Cortex of kidney (tissue), 1 donor: ENCODE measurements at places on chromosomes 1 and 21.

GRCh38 chr1:199073166-199073565, 434.3 kb downstream of the PTPRC start:
- no peak for DNase-seq

GRCh38 chr1:18940303-18941020, 16.0 kb downstream of the IFFO2 start:
- DNase-seq = no peak

- no peak for DNase-seq
Measured at GRCh38 chr1:29591601-29592260, 355.4 kb downstream of the PTPRU start.

DNA sequence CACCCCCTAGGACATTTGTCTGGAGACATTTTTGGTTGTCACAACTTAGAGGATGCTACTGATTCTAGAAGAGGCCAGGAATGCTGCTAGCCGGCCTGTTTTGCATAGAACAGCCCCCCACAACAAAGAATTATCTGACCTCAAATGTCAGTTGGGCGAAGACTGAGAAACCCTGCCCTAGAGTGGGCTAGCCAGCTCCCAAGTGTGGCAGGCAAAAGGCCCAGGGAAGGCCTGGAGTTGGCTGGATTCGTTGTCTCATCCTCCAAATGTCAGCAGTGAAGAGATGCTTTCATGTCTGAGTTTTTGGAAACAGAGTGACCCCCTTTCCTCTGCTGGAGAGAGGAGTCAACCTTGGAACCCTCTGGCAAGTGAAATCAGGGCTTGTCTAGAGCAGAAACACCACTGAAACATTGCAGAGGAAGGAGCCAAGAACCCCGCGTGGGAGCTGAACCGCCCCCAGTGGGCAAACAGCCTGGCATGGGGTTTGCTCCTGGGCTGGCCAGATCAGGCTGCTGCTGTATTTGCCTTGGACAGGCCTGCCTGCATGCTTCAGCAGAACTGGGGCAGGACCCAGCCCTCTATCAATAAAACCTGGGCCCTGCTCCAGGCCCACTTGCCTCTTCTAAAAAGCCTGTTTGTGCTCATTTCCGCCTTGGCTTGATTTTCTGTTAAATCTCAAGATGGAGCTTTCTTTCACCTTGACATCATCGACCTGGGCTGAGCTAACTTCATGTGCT, 32.9 kb downstream of the RASSF5 start:
- no peak for DNase-seq

DNA sequence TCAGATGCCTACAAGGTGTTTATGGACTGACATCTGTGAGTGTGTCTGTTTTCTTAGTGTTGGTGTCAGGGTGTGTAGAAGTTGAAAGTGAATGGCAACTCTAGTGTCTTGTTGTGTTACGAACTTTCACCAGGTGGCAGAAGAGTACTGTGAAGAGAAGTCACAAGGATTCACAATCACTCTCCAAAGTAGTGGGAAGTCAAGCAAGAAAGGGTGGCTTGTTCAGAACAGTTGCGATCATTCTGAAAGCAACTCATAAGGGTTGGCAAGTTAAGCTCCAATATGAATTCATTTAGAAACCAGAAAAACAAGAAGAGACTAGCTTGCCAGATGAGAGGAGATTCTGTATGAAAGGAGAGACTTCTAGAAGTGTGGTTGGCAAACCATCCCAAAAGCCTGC, 86.1 kb downstream of the FASLG start:
- DNase-seq = no peak

DNA sequence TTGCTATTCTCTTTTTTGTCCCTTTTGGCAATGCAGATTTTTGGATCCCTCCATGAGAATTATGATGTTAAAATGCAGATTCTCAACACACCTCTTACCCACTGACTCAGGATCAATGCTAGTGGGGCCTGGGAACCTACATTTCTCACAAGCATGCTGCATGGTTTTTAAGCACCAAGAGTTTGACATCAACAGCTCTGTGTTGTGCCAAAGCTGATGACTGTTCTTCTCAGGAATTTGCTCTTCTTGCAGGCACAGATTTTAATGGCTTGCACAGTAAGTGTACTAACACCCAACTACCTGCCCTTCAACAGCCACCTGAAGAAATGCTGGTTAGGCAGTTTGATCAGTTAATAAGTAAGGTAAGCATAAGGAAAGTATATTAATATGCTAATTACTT, 468.7 kb downstream of the PTBP2 start:
- DNase-seq = no peak

- DNase-seq = no peak
Measured at GRCh38 chr1:62337706-62338631, 18.7 kb upstream of the KANK4 start.

GRCh38 chr1:113545210-113545609, 154.9 kb downstream of the MAGI3 start:
- no peak for DNase-seq

- no peak for DNase-seq
Measured at GRCh38 chr1:232059726-232060374, 433.3 kb downstream of the DISC1 start.

DNA sequence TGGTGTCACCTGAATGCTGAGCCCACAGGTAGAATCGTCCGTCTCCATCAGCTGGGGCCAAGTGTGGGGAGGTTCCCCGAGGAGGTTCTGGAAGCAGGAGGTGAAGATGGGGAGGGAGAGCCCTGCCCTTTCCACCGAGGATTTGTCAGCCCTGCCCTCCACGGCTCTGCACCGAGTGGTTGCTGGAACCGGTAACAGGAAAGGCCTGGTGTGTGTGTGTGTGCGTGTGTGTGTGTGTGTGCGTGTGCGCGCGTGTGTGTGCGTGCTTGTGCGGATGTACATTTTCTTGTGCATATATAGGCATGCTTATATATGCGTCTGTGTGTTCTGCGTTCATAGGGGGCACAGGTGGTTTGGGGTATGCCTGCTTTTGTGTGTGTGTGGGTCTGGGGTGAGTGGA, 3.5 kb downstream of the NBL1 start:
- no peak for DNase-seq

GRCh38 chr1:231000639-231001038, 21.7 kb downstream of the ARV1 start:
- no peak for DNase-seq

- no peak for DNase-seq
Measured at GRCh38 chr1:23023174-23023845, 4.0 kb downstream of the KDM1A start.

GRCh38 chr1:116388122-116388521, 15.1 kb downstream of the ATP1A1 start:
- DNase-seq = no peak

DNA sequence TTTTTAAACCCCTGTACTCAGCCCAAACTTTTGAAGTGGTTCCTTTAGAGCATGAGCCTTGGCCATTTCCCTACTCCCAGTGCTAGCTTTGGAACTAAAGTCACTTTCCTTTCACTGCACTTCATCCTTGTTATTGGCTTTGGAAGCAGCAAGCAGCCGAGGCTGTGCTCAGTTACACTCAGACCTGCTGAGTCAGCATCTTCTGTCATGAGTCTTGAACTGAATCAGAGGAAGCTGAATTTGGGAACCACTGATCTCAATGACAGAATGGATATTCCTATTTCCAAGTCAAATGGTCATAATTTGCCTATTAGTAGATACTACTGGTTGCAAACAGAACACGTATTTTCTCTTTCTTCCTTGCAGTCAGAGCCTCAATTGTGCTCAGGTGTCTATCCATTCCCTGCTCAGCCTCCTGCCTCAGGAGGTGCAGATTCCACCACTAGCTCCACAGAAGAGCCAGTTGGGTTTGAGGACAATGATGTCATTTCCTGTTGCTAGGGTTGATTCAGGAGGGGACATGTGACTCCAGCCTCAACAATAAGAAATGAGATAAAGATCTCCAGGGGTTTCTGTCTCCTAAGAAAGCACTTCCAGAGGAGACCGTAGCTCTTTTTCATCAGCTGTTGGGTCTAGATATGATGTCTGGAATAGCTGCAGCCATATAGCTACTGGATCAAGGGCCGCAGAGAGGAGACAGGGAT, 44.9 kb upstream of the NTPCR start:
- DNase-seq = no peak

GRCh38 chr1:152917794-152918193, 9.4 kb downstream of the IVL start:
- no peak for DNase-seq

- DNase-seq = no peak
Measured at GRCh38 chr1:190452272-190452848, 25.3 kb downstream of the BRINP3 start.

DNA sequence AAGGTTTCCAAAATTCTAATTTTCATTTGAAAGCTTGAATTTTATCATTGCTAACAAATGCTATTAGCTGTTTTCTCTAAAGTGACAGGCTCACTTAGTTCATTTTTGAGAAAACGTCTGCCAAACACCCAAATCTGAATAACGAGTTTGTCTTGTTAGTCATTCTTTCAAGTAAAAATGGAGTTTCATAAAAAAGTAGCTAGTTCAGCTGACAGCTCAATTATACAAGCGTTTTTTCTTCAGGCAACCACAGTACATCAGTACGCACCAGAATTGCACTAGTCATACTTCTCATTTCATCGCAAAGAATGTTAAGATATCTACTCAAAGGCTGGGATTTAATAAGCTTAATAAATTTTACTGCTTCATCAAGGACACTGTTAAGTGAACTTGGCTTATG, 72.3 kb upstream of the SLFNL1 start:
- DNase-seq = no peak

DNA sequence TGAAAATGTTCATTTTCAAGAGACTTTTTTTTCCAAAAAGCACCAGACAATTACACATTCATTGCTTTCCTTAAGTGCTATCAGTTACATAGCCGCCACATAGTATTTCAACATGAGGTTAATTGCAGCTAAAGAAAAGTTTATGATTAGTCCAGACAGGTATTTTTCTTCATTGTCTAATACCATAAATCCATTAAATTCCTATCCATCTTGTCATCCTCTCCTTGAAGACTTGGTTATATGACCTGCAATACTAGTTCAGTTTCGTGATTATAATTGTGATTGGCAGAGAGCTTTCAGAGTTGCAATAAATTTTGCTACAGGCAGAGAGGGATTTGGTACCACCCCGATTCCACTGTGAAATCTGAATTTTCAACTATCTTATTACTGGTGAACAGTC, 437.7 kb downstream of the GPATCH2 start:
- no peak for DNase-seq

- DNase-seq = no peak
Measured at GRCh38 chr1:150798525-150798924, 9.5 kb downstream of the CTSK start.

DNA sequence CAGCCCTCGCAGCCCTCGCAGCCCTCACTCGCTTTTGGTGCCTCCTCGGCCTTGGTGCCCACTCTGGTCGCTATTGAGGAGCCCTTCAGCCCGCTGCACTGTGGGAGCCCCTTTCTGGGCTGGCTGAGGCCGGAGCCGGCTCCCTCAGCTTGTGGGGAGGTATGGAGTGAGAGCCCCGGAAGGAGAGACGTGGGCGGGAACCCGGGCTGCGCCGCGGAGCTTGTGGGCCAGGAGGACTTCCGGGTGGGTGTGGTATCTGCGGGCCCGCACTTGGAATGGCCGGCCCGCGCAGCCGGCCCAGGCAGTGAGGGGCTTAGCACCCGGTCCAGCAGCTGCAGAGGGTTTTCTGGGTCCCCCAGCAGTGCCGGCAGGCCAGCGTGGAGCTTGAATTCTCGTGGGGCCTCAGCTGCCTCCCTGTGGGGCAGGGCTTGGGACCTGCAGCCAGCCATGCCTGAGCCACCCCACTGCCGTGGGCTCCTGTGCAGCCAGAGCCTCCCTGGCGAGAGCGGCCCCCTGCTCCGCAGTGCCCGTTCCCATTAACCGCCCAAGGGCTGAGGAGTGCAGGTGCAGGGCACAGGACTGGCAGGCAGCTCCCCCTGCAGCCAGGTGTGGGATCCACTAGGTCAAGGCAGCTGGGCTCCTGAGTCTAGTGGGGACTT, 9.9 kb upstream of the CFHR2 start:
- no peak for DNase-seq

GRCh38 chr1:118084400-118084799, 100.6 kb downstream of the SPAG17 start:
- DNase-seq = no peak

DNA sequence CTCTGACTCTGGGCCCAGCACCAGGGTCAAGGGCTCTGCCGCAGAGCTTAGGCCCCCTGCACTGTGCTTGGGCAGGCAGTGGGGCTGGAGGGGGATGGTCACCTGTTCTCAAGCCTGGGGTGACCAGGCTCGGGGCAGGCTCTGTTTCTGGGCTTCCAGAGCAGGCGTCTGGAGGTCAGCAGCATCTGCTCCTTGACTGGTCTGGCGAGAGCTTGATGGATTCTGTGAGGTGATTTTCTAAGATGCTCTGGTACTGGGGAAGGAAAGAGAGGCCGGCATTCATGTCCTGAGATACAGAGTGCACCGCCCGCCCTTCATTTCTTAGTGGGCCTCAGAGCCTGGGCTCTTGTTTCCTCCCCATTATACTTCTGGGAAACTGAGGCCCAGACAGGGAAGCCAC, 24.5 kb downstream of the RAB7B start:
- no peak for DNase-seq

- DNase-seq = no peak
Measured at GRCh38 chr1:45887156-45887842, 83.9 kb downstream of the MAST2 start.

DNA sequence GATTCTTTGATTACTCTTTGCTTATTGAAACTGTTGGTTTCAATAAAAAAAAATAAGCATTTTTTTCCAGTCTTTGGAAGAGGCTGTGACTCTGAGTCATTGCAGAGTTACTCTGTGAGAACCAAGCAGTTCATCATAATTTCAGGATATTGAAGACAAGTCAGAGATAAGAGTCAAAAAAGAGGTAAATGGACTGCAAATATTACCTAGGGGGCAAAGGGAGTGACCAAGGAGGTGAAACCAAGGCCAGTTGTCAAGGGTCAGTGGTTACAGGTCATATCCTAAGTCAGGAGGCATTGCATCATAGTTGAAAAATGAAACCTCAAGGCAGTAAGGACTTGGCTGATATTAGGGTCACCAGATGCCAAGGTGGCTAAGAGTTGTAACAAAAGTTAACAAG, 597.1 kb upstream of the USP24 start:
- DNase-seq = no peak

- DNase-seq = no peak
Measured at GRCh38 chr1:152806576-152806975, at the start of gene LCE1C. Gene LCE1C (minus strand): TSS chr1:152806651. CDS start chr1:152805478, 1,173 bp downstream.

DNA sequence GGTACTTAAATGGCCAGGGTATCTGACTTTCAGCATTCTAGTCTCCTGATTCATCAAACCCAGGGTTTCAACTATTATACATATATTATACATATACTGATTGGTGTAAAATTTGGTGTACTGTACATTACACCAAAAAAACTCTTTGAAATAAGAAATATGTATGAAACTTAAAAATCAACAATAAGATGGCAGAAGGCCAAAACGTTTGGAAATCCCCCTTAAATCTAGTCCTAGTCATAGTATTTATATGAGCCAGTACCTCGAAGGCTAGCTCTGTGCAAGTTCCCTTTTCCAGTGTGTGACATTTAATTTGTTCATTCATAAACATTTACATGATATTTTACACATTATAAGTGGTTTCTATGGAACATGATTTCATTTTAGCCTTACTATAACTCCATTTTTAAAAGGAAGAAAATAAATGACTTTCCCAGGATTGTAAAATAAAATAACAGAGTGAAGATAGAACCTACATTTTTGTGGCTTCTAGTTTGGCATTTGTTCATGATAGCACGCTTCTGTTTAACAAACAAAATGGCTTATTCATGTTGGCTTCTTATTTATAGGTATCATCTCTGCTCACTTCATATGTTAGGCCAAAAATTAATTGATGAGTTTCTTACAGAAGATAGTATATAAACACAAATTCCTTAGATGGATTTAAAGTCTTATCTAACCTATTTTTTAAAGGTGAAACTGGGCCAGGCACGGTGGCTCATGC, 18.8 kb upstream of the ZNF281 start:
- no peak for DNase-seq

- DNase-seq = no peak
Measured at GRCh38 chr1:23341931-23342692, 2.0 kb downstream of the HNRNPR start.
